ENCODE measurements at places on chromosomes 4 and X. TPM values are rescaled to one million over a fixed set of nuclear protein-coding genes. Genes with fewer than 3 reads are reported as not detected.

DNA sequence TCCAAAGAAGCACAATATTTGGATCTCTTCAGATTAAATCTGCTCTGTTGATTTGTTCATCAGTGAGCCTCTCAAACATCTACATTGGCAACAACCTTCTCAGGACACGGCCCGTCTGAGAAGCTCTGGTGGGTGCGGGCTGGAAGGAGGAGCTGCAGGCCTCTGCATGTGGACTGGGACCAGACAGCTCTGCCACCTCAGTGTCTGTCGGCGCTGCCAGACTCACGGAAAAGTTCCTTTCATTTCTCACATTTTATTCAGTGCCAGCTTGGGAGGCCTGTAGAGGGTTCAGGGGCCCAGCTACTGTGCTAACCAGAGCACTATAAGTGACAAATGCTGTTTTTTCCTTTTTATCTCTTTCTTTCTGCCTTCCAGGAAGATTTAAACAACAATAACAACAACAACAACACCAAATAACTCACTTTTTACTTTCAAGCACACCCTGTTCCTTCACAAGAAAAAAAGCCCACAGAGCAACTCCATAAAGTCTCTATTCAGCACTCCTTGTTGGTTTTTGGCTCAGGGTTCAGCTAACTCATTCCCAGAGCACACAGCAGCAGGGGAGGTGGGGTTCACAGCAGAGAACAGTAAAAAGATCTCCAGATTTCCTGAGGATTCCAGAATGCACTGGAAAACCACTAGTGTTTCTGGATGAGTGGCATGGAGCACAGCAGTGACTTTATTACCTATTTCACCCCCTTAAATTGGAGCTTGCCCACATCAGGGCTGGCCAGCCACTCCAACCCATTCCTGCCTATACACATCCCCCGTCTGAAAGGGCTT is 23.2 kb upstream of the HOPX start:
- no peak for DNase-seq

DNA sequence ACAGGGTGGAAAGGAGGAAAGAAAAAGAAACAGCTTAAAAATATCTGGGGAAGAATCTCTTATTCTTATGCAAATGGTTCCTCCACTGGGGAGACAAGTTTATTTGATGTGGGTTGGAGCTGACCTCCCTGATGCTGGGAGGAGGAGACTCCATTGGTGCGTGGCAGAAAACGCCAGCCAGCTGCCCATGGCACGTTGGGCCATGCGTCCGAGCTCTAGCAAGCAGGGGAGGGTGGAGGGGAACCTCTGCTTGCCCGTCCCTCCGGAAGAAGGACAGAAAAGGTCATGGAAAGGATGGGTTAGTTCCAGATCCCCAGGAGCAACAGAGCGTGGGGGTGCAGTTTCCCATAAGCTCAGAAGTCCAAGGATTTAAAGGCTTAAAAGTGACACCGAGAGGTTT is 210.4 kb downstream of the KLHL4 start:
- DNase-seq = no peak

DNA sequence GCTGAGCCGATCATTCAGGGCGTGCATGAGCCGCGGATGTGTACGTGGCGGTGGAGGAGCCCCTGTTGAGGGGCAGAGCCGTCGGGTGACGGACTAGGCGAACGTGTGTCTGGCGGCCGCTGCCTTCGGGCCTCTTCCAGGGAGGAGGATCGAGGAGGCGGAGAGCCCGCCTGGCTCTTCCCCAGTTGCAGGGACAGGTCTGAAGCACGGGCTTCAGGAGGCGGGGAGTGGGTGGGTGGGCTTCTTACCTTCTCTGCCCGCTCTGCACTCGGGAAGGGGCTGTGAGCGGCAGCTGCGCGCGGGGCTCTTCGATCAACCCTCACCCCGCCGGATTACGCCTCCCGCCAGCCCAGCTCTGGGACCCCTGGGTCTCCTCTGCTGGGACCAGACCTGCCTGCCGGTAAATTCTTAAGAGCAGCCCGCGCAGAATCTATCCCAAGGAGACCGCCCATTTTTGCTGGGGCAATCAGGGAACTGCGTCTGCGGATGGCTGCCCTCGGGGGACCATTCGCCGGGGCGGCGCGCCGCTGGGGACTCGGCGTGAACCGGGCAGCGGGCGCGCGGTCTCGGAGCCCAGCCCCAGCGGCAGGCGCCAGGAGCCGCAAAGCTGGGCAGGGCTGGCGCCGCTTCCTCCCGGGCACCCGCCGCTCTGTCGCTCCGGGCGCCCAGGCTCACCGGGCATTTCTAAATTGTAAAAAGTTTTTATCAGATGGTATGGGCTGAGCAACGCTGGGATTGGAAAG is 4.9 kb downstream of the PLAC8 start:
- DNase-seq = peak; percentile 34

Gene PPP1R2C
- total RNA-seq = not detected

Gene NCAPG
- total RNA-seq = 10.1 TPM

DNA sequence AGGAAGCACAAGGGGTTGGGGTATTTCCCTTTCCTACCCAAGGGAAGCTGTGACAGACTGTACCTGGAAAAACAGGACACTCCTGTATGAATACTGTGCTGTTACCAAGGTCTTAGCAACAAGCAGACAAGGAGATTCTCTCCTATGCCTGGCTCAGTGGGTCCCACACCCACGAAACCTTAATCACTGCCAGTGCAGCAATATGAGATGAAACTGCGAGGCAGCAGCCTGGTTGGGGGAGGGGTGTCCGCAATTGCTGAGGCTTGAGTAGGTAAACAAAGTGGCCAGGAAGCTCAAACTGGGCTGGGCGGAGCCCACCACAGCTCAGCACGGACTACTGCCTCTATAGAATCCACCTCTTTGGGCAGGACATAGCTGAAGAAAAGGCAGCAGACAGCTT is 197.7 kb downstream of the INPP4B start:
- no peak for DNase-seq

GRCh38 chrX:24117258-24117657 is 32.3 kb upstream of the ZFX start:
- peak; percentile 72 for DNase-seq

DNA sequence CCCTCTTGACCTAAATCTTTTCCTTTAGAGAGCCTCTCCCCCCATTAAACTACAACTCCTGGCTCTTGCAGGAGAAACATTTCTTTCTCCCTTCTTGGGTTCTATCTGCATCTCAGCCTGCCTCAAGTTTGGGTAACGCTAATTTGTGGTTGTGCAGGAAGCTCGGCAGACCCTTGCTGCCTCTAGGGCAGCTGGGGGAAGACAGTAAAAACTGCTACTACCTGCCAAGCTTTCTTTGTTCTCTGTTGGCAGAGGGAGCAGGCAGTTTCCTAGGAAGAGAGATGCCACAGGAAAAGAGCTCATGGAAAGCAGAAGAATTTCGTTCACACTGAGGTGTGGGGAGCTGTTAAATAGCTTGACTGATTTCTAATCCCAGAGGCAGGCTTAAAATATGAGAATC is 555.6 kb upstream of the IGFBP7 start:
- no peak for DNase-seq

DNA sequence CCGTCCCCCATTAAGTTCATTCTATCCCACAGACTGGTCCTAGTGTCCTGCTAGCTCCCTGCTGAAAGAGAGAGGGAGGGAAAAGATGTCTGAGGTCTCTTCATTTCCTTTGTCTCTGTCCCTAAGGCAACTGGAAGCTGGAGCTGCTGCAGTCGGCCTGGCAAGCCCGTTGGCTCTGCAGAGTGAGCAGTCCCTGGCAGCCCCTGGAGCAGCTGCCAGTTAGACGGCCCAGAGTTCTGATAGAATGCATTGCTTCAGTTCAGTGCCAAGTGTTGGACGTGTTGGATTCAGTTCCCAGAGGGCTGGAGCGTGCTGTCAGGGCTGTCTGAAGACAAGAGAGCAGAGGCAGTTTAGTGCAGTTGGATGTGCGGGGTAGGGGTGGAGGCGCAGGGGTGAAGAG is 975 bp downstream of the KCNE5 start:
- no peak for DNase-seq

Gene CLIC2
- 6.7 TPM for total RNA-seq

DNA sequence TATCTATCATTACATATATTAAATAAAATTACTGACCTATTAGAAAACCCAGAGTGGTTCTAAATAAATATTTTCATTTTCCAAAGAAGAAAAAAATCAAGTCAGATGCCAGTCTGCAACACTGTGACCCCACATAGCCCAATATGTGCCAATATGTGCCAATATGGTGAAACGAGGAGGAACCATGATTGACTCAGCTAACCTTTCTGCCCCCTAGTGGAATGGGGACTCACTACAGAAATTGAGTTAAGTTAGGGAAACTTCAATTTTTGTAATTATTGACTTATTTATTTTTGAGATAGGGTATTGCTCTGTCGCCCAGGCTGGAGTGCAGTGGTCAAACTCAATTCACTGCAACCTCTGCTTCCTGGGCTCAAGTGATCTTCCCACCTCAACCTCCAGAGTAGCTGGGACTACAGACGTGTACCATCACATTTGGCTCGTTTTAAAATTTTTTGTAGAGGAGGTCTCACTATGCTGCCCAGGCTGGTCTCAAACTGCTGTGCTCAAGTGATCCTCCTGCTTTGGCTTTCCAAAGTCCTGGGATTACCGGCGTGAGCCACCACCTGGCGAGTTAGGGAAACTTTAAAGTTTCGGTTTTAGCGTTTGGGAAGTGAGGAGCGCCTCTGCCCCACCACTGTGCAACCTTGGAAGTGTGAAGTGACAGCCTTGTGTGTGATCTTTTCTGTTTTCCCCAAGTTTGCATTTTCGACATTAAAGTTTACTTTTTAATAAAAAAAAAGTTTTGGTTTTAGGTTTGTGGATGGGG is 116.8 kb upstream of the SHISA3 start:
- DNase-seq = peak; percentile 41
